ENCODE measurements at places on chromosomes 11 and 22.

- no peak for DNase-seq
Measured at GRCh38 chr22:41366323-41367029, 15.3 kb upstream of the TEF start.

GRCh38 chr22:22918297-22918965, 30.8 kb downstream of the IGLL5 start:
- no peak for DNase-seq

DNA sequence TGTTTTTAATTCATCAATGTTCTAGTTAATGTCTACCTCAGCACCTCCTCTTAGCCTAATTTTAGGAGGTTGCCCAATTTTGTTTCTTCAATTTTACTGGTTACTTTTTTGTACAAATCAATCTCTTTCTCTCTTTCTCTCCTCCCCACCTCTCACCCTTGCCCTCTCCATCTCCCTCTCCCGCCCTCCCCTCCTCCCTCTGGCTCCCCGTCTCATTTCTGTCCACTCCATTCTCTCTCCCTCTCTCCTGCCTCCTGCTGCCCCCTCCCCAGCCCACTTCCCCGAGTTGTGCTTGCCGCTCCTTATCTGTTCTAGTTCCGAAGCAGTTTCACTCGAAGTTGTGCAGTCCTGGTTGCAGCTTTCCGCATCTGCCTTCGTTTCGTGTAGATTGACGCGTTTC, 40.9 kb upstream of the NNMT start:
- no peak for DNase-seq

DNA sequence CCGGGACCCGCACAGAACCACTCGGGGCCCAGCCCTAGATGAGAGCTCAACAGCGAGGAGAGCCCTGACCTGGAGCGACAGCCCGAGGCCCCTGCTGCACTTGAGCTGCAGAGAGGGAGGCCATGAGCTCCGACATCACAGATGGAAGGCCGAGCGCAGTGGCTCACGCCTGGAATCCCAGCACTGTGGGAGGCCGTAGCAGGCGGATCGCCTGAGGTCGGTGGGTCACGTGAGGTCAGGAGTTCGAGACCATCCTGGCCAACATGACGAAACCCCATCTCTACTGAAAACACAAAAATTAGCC, 13.8 kb upstream of the BRSK2 start:
- no peak for DNase-seq

DNA sequence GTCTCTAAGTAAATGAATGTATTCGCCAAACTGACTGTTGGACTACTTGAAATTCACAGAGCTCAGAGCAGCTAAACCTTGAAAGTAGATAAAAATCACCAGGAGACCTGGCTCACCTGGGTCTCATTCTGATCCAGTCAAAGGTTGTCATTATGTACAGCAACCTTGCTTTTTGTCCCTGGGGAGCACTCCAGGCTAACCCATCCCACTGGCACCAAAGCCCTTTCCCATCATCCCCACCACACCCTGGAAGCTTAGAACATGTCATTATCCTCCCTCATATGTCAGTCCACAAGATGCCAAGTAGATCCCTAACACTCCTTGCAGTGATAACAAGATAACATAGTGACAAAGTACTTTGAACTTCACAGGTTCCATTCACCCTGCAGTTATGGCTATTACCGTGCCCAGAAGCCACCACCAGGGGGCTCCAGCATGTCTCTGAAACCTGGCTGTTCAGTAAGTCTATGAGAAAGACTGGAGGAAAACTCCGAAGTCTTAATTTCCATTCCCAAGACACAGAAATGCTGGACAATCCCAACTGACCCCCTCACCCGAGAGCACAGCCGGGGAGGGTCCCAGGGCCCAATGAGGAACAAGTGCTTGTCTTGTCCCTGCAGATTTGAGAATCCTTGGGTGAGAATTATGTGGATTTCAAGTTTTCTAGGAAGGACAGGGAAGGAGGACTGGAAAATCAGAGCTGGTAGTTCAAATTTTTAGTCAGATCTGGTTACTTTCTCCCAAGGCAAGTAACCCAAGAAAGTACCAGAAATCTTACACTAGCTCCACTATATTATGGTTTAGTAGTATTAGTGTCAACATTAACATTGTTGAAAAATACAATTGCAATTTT, 43.0 kb upstream of the USP47 start:
- peak; percentile 88 for DNase-seq

- DNase-seq = no peak
Measured at GRCh38 chr11:2791139-2791520, 91.3 kb upstream of the KCNQ1OT1 start.

- no peak for DNase-seq
Measured at GRCh38 chr11:130340671-130341319, 26.1 kb upstream of the ZBTB44 start.

DNA sequence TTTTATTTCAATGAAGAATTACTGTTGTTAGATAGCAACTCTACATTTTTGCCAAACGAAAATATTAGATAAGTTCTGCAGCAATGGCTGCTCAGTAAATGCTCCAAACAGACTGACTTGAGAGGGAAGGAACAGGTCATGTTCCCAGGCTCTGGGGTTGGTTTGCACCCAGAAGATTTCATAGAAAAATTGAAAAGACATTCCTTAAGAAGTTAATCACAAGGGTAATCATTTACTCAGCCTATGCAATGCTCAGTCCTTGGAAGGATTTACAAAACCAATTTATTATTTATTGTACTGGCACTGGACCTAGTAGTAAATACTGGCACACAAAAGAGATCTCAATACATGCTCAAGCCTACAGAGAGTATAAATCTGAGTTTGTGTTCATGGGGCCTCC, 179.1 kb upstream of the MTNR1B start:
- DNase-seq = no peak

DNA sequence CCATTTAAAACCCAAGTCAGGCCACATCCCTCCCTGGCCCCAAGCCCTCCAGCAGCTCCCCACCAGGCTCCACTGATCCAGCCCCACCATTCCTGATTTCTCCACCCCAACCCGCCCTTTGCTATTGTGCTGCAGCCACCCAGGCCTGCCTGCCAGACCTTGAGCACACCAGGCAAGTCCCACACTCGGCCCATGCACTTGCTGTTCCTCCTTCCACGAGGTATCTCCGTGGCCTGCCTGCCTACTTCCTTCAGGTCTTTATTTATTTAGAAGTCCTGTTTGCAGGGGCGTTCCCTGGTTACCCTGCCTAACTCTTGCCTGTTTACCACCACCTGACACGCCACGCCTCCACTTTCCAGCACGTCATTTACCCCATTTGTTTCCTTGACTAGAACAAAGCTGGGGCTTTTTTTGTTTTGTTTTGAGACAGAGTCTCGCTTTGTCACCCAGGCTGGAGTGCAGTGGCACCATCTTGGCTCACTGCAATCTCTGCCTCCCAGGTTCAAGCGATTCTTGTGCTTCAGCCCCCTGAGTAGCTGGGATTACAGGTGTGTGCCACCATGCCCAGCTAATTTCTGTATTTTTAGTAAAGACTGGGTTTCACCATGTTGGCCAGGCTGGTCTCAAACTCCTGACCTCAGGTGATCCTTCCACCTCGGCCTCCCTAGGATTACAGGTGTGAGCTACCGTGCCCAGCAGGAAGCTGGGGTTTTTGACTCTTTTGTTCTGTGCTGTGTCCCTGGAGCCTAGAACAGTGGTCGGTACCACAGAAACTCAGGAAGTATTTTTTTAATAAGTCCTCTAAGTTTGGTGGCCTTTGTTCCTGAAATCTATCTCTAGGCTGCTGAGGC, 6.7 kb downstream of the CENPM start:
- no peak for DNase-seq

GRCh38 chr11:113242767-113243397, 71.5 kb upstream of the TTC12 start:
- DNase-seq = peak; percentile 68

DNA sequence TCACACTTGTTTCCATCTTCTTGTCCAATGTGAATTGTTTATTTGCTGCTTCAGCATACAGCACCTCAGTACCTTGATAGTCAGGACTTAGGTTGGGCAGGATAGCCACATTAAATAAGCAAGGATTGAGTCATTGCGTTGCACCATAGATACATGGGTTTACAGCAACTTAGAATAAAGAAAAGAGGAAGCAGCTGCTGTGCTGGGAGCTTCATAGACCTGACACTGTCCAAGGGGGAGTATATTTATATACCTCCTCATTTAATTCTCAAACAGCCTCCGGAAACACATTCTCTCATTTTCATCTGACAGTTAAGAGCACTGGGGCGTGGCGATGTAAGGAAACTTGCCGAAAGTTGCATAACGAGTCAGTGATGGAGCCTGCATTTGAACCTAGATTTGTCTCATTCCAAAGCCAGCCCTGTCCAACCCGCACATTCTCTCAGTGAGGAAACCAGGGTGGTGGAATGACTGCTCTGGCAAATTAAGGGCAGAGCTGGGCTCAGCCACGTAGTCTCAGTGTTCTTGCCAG, 42.2 kb downstream of the UBASH3B start:
- no peak for DNase-seq

DNA sequence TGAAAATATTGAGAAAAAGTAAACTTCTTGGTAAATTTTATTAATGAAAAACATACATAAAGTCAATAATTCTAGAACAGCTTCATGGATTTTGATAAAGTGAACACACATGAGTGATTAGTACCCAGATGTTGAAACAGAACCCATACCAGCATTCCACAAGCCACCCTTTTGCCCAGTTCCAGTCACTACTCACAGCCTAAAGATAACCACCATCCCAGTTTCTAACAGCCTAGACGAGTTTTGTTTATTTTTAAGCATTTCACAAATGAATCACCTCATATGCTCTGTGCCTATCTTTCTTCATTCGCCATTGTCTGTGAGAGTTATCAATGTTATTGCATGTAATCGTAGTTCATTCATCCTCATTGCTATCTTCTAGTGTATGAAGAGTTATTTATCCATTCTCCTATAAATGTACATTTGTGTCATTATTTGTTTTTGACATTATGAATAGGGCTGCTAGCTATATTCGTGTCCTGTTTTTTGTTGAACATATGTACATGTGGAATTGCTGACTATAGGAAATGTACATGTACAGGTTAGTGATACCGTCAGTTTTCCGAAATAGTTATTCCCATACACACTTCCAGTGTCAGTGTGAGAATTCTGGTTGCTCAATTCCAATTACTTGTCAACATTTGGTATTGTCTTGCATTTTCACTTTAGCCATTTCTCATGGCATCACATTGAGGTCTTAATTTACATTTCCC, 44.5 kb upstream of the TEAD1 start:
- no peak for DNase-seq

DNA sequence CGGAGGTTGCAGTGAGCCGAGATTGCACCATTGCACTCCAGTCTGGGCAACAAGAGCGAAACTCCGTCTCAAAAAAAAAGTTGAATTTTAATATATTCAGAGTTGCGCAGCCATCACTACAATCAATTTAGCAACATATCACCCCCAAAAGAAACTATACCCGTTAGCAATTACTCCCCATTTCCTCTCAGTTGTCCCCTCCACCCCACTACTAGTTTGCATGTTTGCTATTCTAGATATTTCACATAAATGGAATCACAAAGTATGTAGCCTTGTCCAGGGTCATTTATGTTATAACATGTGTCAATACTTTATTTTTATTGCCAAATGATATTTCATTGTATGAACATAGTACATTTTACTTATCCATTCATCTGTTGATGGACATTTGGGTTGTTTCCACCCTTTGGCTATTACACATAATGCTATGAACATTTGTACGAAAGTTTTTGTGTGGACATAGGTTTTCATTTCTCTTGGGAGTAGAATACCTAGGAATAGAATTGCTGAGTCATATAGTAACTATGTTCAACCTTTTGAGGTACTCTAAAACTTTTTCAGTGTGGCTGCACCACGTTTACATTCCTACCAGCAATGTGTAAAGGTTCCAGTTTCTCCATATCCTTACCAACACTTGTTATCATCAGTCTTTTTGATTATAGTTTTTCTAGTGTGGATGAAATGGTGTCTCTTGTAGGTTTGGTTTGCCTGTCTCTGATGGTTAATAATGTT, 2.2 kb downstream of the ZNF143 start:
- DNase-seq = peak; percentile 19

DNA sequence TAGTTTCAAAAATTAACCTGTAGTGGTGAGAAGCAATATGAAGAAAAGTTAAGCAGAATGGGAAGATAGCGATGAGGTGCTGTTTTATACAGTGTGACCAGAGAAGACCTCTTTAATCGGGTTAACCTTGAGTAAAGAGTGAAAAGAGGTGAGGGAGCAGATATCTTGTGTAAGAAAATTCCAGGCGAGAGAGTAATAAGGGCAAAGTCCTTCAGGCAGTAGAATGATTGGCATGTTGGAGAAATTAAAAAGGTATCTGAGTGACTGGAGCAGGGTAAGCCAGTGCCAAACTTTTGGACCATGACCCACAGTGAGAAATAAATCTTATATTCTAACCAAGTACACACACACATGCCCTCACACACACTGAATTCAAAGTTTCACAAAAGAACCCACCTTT, 374.7 kb upstream of the LARGE1 start:
- DNase-seq = no peak

DNA sequence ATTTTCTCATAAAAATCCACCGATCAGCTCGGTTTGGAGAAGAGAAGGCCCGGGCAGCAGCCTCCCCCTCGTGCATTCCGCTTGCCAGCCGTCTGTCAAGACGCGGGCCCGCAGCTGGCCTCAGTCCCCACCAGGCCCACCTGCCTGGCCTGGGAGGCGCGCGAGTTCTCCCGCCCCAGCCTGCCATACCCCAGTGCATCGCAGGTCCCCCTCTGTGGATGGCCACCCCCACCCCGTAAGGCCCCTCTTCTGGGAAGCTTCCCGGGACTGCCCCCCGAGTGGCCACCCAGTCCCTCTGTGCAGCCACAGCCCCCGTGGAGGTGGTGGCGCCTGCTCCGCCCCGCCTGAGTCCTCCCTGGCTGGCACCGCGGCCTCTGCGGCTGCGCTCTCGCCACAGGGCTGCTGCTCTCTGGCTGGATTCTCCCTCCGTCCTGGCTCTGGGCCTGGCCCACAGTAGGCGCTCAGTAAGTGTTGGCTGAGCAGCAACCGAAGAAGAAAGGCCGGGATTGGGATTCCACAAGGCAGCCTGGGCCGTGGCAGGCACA, 74.0 kb upstream of the TCF20 start:
- DNase-seq = peak; percentile 78
